H1 (cell line): ENCODE measurements at places on chromosomes 1 and 21. TPM values are rescaled to one million over a fixed set of nuclear protein-coding genes. Genes with fewer than 3 reads are reported as not detected.

CATSPERE gene
- total RNA-seq = 0.27 and 0.45 TPM in 2 replicates

DNA sequence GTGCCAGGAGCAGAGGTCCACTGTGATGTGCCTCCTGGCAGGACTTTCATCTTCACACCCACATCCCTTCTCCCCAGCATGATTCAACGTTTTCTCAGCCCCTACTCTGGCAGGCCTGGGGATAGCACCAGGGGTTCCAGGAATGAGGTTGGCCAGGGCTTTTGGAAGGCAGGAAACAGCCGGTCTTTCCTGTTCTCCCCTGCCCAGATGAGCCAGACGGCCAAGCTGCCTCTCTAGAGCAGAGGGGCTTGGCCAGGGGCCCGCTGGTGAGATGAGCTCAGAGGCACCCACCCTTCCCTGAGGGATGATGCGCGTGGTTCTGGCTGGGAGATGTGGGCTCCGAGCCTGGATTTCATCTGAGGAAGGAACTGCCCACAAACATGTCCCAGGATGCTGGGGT, 4.3 kb upstream of the MFAP2 start:
- no peaks in the 10 kb centered on the region for H3K4me1 ChIP-seq
- H3K36me3 ChIP-seq = peaks cover 9% of the 10 kb centered on the region; the same call in 1 of the 2 replicates
- no peaks in the 10 kb centered on the region for H3K27me3 ChIP-seq
- no peak overlapping the region for H3K4me3 ChIP-seq

FCRL3 gene
- not detected in 2 replicates for total RNA-seq

GRCh38 chr1:67947114-67947513, 103.3 kb downstream of the DIRAS3 start:
- H3K4me1 ChIP-seq = no peaks in the 10 kb centered on the region
- no peaks in the 10 kb centered on the region for H3K36me3 ChIP-seq
- H3K27ac ChIP-seq = no peak overlapping the region
- no peak for DNase-seq
- no peak overlapping the region for H3K4me3 ChIP-seq

DNA sequence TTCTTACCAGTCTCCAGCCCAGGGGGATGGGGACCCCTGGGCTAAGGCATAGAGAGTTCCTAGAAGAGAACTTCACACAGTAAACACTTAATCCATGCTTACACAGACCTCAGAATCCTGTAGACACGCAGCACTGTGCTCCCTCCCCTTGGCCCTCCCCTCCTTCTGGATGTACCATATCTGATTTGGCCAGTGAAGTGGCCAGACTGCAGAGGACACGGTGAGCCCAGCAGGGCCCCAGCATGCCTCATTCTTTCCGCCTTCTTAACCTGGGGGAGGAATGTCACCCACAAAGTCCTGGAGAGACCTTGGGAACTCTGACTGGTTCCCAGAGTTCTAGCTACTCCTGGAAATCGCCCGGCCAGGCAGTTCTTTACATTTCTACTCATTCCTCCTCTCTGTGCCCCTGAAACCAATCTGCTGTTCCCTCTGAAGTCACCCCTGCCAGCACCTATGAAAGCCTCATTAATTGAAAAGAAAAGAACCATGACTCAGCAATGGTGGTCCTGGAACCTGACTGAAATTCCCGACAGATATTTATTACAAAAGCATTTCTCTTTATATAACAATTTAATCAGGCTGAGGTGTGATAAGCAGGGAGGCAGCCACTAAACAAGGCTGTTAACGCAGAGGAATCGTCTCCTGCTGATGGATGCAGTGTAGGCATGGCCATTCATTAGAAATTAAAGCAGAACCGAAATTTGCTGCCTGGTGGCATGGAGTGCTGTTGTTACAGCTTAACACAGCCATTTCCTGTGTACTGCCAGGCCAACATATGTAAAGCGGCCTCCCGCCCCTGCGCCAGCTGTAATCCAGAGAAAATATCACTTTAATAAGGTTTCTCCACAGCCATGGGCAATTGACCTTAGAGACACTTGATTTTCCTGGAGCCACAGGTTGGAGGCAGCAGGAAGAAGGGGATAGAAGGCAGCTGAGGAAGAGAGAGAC, 74.6 kb upstream of the KCND3 start:
- H3K36me3 ChIP-seq = 0 out of 2 replicates have a peak, but pooled peaks cover 2% of the 10 kb centered on the region
- H3K27me3 ChIP-seq = no peaks in the 10 kb centered on the region
- H3K27ac ChIP-seq = no peak overlapping the region
- no peaks in the 10 kb centered on the region for H3K4me1 ChIP-seq
- no peak for DNase-seq

- no peaks in the 10 kb centered on the region for H3K27me3 ChIP-seq
- H3K36me3 ChIP-seq = peaks cover 37% of the 10 kb centered on the region
- H3K4me3 ChIP-seq = no peak overlapping the region
Observed at GRCh38 chr1:150493175-150493574, 6.0 kb downstream of the TARS2 start.

EFNA3 gene
- total RNA-seq = 10.8 and 11.6 TPM in 2 replicates

CD5L gene
- total RNA-seq = not detected in 2 replicates

GRCh38 chr1:174789399-174789798, 210.3 kb upstream of the CACYBP start:
- no peaks in the 10 kb centered on the region for H3K4me1 ChIP-seq
- no peaks in the 10 kb centered on the region for H3K36me3 ChIP-seq
- H3K27me3 ChIP-seq = no peaks in the 10 kb centered on the region

- no peaks in the 10 kb centered on the region for H3K4me1 ChIP-seq
- no peaks in the 10 kb centered on the region for H3K36me3 ChIP-seq
- no peak overlapping the region for H3K27ac ChIP-seq
- H3K4me3 ChIP-seq = no peak overlapping the region
- H3K27me3 ChIP-seq = no peaks in the 10 kb centered on the region
- DNase-seq = no peak
Observed at GRCh38 chr21:27260728-27261127, 293.8 kb upstream of the ADAMTS5 start.

GRCh38 chr1:209614906-209615305, 31.4 kb downstream of the CAMK1G start:
- H3K27ac ChIP-seq = no peak overlapping the region
- no peak for DNase-seq
- no peaks in the 10 kb centered on the region for H3K4me1 ChIP-seq
- H3K4me3 ChIP-seq = no peak overlapping the region
- no peaks in the 10 kb centered on the region for H3K27me3 ChIP-seq

DNA sequence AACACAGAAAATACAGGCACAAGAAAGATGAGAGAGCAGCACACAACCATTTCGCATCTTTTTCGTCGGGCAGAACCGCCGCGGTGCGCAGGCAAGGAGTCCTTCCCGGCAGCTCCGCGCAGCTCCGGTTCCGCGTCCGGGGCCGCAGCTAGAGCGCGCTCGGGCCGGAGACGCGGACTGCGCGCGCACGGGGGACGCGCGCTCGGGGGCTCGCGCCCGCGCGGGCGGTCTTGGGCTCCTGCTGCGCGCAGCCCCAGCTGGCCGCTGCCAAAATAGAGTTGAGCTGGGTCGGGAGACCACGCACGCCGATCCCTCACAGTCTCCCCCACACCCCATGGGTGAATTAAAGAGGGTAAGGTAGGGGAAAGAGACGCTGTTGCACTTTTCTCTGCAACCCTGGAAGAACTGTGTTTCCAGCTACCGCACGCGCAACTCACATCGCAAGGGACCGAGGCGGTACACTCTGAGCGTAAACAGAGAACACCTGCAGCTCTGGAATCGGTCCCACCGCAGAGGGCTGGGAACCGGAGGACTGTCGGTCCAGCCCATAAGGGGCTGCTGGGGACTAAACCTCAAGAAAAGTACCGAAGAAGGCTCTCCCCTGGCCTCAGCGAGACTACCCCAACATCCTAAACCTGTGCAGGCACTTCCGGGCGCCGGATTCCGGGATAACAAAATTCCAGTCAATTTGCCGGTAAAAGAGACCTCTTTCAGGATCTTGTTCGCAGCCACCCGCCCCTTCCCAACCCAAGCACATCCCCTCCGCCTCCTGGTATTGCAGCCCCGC, 1.7 kb downstream of the NR5A2 start:
- no peaks in the 10 kb centered on the region for H3K36me3 ChIP-seq
- no peak for DNase-seq
- H3K27ac ChIP-seq = no peak overlapping the region
- peaks cover 15% of the 10 kb centered on the region for H3K4me1 ChIP-seq
- peak overlapping the region; percentile 80 for H3K4me3 ChIP-seq

GJB3 gene
- 0.93 and 1.1 TPM in 2 replicates for total RNA-seq

GRCh38 chr1:91725989-91726721, 159.8 kb downstream of the TGFBR3 start:
- no peak overlapping the region for H3K4me3 ChIP-seq
- H3K27ac ChIP-seq = no peak overlapping the region
- no peaks in the 10 kb centered on the region for H3K4me1 ChIP-seq
